ENCODE measurements at places on chromosomes 2 and 18.

GRCh38 chr18:46449033-46449432, 208.0 kb downstream of the LOXHD1 start:
- DNase-seq = no peak

- DNase-seq = no peak
Observed at GRCh38 chr2:216851486-216852090, 8.3 kb downstream of the TNP1 start.

GRCh38 chr2:235373171-235373570, 120.7 kb upstream of the AGAP1 start:
- no peak for DNase-seq

GRCh38 chr2:88016960-88017779, 823 bp upstream of the RNU2-63P start:
- no peak for DNase-seq

GRCh38 chr2:168601741-168602140, 145.7 kb downstream of the CERS6 start:
- no peak for DNase-seq

DNA sequence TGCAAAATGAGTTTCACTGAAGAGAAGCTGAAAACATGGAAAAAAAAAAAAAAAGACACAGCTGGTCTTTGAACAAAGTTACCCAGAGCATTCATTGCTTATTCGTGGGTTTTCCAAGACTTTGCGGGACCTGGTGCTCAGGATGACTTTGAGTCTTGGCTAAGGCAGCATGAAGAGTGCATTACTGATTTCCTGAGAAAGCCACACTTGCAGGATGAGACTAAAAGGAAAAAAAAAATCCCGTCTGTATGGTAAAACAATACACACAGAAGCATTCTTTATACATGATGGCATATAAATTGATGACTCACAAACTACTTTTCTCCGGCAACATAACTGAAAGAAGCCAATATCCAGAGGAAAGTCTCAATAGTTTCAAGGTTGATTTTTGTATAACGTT, 195.4 kb downstream of the SPP2 start:
- no peak for DNase-seq

DNA sequence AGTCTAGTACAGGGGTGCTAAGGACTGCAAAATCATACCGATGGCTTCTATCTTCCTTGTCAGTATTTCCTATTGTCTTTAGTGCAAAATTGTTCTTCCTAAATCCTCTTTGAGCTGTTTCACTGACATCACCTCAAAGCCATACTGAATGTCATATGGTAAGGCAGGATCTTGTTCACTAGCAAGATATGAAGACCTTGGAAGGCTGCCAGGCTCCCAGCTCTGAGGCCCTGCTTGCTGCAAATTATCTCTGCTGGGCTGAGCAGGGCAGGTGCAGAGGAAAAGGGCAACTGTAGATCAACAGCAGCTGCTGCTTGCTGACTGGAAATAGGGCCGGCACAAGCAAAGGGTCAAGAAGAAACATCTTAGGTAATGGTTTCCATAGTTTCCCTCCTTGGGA, 58.2 kb downstream of the PMAIP1 start:
- DNase-seq = no peak

DNA sequence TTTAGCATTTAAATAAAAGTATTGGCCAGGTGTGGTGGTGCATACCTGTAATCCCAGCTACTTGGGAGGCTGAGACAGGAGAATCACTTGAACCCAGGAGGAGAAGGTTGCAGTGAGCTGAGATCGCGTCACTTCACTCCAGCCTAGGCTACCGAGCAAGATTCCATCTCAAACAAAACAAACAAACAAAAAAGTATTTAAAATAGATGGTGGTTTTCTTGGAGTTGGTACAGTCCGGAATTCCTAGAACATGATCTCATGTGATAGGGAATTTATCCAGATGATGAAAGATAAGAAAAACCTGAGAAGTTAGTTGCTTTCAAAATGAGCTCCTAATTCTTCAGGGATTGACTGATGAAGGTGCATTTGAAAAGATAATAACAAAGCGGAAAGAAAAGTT, 62.0 kb downstream of the BIRC6 start:
- DNase-seq = no peak

DNA sequence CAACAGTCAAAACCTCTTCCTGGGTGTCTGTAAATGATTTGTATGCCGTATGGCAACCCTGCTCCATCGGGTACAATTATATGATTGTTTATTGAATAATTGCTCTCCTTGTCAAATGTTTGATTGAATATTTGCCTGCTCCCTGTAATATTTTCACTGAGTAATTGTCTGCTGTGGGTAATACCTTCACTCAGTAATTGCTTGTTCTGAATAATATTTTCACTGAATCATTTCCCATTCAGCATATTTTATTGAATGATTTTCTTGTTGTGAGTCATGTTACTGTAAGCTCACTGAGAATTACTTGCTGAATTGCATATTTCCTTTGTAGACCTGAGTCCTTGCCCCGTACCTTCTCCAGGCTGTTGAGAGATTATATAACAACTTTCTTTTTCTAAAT, 535.2 kb downstream of the METTL4 start:
- no peak for DNase-seq

DNA sequence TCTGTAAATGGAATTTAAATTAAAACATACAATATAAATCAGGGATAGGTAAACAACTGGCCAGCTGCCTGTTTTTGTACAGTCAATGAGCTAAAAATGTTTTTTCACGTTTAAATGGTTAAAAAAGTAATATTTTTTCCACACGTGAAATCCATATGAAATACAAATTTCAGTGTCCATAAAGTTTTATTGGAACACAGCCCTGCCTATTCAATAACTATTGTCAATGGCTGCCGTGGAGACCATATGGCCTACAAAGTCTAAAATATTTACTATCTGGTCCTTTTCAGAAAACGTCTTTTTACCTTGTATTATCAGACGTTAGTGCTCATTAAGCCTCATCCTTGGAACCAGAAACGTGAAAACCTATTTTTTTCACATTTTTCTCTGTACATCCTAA, 1.3 kb downstream of the TMEM17 start:
- DNase-seq = no peak

DNA sequence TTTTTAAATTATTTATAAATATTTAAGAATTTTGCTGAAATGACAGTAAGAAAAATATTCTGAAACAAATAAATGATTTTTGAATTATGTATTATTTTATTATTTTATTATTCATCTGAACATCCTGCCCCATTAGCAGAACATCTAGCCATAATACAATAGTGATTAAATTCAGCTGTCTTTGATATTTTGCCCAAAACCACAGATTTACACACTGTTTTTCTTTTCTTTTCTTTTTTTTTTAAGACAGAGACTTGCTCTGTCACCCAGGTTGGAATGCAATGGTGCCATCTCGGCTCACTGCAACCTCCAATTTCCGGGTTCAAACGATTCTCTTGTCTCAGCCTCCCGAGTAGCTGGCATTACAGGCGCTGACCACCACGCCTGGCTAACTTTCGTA, 1.9 kb upstream of the SCYGR1 start:
- DNase-seq = no peak

DNA sequence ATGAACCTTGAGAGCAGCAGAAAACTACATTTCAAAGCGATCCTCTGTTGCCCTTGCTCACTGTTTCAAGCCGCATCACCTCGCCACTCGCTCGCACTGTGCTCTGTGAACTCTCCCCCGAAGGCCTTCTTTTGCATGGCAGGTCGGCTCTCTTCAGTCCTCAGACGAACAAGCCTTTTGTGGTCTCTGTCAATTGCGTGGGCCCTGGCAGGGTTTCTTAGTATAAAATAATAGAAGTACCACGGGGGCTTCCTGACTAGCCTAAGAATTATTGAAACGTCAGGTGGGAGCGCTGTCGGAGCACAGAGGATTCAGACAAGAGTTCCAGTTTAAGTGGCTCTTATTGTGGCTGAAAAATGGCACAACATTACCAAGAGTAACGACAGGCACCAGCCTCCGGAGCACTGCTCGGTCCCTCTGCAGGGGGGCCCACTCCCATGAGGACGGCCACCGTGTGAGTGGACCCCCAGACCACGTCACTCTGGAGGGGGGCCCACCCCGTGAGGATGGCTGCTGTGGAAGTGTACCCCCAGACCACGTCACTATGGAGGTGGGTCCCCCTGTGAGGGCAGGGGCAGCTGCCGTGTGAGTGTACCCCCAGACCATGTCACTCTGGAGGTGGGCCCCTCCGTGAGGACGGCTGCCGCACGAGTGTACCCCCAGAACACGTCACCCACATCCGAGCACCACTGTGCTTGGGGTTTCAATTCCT, 237.7 kb downstream of the HDAC4 start:
- DNase-seq = no peak

DNA sequence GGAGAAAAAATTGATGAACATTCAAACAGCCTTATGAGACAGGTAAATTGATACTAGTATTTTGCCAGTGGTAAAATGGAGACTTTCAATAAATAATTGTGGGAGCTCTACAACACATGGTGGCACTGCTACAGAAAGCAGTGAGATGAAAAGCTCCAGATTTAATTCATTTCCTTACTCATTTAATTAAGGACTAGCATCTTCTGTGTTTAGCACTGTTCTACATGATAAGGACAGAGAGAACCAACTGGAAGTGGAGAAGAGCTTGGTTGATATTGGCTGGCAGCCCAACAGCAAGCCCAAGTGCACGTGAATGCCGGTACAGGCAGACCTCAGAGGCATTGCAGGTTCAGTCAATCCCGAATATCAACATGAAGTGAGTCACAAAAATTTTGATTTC, 470.4 kb upstream of the MYT1L start:
- no peak for DNase-seq

DNA sequence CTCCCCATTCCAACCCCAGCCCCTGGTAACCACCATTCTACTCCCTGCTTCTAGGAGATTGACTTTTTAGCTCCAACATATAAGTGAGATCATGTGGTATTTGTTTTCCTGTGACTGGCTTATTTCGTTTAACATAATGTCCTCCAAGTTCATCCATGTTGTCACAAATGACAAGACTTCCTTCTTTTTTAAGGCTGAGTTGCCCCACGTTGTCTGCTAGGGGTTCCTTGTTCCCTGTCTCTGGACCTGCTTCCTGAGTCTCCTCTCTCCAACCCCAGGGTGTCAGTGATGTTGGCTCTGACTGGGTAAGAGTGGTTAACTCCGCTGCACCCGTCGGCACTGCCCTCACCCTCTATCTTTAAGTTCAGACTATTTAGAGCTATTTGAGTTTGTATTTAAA, 175.2 kb downstream of the SH3RF3 start:
- no peak for DNase-seq

GRCh38 chr2:198641161-198641560, 816.6 kb downstream of the SATB2 start:
- DNase-seq = no peak

All from CD4-positive, alpha-beta T cell treated with Interleukin-21 for 1 hour (primary cell).